Left ventricle myocardium superior (tissue), 1 donor: ENCODE measurements at places on chromosomes 7 and 10. TPM values are rescaled to one million over a fixed set of nuclear protein-coding genes. Genes with fewer than 3 reads are reported as not detected.

The RADIL gene
- total RNA-seq, result 2.8 TPM

The SMKR1 gene
- total RNA-seq, result not detected

The GPR141 gene
- 0.64 TPM for total RNA-seq

The ANKRD30A gene
- not detected for total RNA-seq

The NRG3 gene
- total RNA-seq, result 0.15 TPM
